ENCODE measurements at places on chromosomes 12 and 14. TPM values are rescaled to one million over a fixed set of nuclear protein-coding genes. Genes with fewer than 3 reads are reported as not detected.

PPP1R3E gene
- total RNA-seq: 1.3 TPM

DNA sequence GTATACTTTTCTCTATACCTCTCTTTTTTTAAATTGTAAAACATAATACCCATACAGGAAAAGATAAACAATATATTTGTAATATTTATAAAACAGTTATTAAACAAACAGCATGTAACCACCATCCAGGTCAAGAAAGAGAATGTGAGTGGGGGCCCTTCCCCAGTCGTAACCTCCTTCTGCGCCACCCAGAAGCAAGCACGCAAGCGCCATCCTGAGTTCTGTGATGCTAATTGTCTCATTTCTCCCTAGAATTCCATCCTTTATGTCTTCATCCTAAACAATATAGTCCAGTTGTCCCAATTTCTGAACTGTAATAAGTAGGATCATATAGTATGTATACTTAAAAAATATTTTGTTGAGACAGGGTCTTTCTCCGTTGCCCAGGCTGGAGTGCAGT lies 129.5 kb downstream of the EXOC5 start:
- no peak for DNase-seq

DNA sequence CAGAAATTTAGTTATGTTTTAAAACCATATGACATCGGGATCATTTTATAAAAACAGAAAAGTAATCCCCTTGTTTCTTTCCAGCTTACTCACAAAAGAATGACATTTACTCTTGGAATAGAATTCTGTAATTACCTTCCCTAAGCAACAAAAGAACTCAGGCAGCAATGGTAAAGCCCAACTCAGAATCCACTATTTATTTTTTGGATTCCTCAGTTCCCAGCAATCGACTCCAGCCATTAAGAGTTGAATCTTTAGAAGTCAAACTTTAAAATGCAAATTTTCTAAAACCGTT lies 65.9 kb downstream of the FOXN3 start:
- no peak for DNase-seq

- DNase-seq: no peak
Measured at GRCh38 chr14:94650806-94651805, 38.9 kb downstream of the SERPINA3 start.

DNA sequence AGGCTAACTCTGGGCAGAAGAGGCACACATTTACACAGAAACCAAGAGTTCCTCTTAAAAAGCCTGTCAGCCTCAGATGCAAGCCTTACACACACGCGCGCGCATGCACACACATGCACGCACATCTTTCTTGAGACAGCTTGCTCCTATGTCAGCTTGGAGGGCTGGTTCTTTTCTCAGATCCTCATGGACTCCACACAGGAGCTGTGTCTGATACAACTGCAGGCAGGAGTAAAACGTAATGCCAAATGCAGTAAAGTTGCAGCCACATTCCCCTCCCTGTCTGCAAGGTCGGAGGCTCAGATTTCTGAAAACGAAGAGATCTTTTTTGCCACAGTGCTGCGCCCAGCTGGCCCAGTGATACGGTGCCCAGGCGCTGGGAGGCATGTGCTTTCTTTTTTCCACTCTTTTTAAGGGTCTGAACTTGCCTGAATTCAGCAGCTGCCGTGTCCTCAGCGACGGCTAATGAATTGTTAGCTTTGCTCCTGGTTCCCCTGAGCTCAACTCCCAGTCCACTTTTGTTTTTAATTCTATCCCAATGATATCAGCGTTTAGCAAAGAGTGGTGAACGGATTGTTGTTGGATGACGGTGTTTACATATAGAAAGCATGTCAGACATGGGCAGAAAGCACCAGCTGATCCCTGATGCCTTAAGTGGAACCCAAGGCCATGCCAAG lies 72.9 kb upstream of the FOXN3 start:
- no peak for DNase-seq

DNA sequence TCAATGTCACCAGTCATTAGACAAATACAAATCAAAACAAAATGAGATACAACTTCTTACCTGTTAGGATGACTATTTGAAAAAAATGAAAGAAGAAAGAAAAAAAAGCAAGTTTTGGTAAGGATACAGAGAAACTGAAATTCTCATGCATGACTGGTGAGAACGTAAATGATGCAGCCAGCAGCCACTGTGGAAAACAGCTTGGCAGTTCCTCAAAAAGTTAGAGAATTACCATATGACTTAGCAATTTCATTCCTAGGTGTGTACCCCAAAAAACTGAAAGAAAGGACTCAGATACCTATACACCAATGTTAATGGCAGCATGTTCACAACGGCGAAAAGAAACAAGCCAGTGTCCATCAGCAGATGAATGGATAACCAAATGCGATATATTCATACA lies 26.6 kb downstream of the NINJ2 start:
- DNase-seq: no peak

PNMA1 gene
- 38.5 TPM for total RNA-seq

DNA sequence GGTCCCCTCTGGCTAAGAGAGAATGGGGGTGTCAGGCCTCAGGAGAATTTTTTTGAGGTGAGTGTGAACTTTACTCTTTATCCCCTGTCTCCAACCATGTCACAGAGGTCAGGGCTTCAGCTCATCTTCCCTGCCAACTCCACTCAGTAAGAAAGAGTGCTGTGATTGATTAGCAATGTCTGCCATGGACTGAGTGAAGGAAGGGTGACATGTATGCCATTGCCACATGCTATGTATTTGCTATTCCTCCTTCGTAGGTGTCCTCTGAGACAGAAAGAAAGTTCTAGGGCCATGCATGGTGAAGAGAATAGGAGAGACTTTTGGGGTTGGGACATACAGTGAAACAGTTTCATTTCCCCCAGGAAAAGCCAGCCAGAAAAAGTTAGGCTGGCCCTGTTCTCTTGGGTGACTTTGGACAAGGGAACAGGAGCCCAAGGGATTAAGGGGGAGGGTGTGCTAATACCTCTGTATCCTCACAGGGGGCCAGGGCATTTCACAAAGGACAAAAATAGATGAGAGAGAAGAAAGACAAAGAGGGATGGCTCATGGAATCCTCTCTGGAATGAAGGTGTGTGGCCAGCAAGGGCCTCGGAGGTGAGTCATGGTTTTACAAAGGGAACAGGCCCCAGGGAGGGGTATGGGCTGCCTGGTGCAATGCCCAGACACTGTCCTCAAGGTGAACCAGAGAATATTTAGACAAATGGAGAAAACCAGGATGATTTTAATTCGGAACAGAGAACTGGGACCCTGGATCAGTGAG lies 13.9 kb upstream of the MYL2 start:
- no peak for DNase-seq

- no peak for DNase-seq
Measured at GRCh38 chr12:21608196-21608595, 3.5 kb upstream of the GYS2 start.

SLC10A1 gene
- not detected for total RNA-seq
